Heart right ventricle (tissue), 16 donors: ENCODE measurements at places on chromosomes 6 and 20. TPM values are rescaled to one million over a fixed set of nuclear protein-coding genes. Genes with fewer than 3 reads are reported as not detected.
A peak's percentile ranks its signal among the peaks of the same experiment; 100 is the strongest.

AFG1L gene
- 17.6 TPM for total RNA-seq

SLC24A3 gene
- total RNA-seq = 0.88 TPM

DNA sequence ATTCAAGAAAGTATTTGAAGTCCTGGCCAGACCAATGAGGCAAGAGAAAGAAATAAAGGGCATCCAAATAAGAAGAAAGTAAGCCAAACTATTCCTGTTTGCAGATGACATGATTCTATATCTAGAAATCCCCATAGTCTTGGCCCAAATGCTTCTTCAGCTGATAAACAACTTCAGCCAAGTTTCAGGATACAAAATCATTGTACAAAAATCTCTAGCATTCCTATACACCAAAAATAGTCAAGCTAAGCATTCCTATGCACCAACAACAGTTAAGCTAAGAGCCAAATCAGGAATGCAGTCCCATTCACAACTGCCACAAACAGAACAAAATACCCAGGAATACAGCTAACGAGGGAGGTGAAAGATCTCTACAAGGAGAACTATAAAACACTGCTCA is 60.1 kb upstream of the PHIP start:
- no peak for DNase-seq

VIP gene
- total RNA-seq = 0.35 TPM

DNA sequence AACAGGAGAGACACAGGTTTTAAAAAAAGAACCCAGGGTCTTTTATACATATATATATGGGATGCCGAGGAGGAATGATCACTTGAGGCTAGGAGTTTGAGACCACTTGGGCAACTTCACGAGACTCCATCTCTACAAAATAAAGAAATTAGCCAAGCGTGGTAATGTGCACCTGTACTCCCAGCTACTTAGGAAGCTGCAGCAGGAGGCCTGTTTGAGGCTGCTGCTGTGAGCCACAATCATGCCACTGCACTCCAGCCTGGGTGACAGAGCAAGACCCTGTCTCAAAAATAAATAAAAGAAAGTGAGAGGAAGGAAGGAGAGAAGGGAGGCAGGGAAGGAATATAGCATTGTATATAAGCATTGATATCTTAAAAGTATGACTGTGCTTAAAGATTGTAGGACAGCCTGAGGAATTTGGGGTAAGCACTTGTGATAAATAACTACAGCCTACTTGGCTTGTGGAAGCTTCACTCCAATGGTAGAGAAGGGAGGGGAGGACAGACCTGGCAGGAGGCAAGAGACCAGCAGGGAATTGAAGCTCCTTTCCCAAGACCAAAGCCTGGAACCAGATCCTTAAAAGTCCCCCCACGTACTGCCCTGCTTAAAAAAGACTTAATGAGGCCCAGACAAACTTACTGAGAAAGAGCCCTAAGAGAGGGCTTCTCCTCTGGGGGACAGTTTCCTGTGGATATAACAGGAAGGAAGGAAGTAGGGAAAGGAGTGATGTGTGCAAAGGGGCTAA is 2.5 kb upstream of the SNTA1 start:
- no peak for DNase-seq

DNA sequence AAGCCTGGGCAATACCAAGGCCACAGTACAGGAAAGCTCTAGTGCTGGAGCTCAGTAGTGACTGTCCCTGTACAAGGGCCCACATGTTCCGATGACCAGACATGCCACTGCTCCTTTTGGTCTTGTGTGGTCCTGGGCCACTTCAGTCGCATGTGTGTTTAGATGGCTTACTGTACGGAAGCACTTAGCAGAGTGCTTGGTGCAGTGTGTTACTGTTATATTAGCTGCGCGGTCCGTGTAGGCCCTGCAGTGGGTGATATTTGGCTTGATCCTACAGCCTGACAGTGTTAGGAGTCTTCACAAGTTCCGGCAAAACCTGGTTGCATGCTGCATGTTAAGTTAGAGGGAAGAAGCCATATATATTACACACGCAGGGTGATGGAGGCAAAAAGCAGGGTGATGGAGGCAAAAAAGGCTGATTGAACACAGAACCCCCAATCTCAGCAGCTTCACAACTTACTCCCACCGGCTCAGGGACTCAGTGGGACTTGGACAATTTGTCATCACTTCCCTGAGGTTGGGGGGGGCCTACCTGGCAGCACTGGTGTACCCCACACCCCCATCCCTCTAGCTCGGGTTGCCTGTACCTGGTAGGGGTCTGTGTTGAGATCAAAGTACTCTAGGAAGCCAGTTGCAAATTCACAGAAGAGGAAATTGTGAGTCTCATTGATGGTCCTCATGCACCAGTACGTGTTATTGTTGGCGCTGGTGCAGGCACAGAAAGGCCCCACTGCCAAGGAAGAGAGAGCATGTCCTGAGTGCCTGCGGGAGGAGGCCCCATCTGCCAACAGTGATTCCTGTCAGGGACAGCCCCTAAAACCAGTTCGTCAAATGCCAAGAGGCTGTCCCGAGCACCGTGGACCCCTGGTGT is 122.6 kb downstream of the SULF2 start:
- DNase-seq = no peak

DNA sequence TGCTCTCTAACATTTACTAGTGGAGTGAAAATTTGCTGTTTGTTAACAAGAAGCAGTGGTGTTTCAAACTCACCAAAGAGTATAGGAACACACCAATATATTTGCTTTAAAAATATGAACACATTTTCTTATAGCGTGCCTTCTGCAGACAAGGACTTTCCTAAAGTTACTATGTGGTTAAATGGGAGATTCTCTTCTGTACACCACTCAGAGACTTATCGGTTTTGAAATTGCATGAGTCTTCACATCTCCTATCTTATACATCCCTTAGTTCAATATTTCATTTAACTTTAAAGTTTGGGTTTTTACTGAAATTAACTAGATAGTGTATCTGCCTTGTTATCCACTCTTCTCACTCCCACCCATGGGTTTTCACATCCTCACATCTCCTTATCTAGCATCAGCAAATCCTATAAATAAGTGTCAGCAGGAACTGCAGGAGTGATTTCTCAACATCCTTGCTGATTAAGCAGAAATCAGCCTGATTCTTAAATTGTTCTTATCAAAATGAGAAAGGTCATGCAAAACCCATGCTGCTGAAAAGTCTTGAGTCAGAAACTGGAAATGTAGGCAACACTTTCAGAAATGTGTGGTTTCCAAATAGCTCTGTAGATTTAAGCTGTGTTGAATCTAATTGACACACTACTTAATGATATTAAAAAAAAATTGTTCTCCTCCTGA is 1075.6 kb upstream of the GJE1 start:
- no peak for DNase-seq

GRCh38 chr20:14764511-14765369 is 427.3 kb upstream of the FLRT3 start:
- DNase-seq = no peak

NEURL2 gene
- 6.2 TPM for total RNA-seq

- no peak for DNase-seq
Measured at GRCh38 chr20:21102603-21103311, 3.4 kb downstream of the LINC00237 start.

CST7 gene
- 1.1 TPM for total RNA-seq

DNA sequence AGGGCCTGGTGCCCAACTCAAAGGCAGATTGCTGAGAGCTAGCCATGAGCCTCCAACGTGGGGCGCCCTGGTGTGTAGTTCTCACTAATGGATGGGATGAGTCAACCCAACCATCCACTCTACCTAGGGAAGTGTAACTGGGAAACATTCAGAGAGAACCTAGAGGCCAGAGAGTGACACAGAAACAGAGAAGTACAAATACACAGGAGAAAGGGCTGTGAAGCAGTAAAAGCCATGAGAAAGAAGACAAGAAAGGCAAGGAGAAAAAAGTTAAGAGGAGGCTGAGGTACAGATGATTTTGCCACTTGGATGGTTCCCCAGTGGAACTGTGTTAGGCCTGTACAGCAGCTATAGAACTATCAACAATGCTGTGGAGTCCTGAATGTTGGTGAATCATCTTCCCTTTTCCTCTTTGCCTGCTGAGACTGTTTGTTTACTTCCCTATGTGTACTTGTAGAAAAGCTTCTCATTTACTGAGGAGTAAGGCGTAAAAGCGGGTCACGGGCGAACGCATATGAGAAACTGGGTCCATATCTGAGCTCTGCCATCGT is 39.0 kb downstream of the MAN1A1 start:
- no peak for DNase-seq

- DNase-seq = no peak
Measured at GRCh38 chr6:137794516-137795201, 72.4 kb upstream of the TNFAIP3 start.

- no peak for DNase-seq
Measured at GRCh38 chr6:114080891-114081510, 110.1 kb upstream of the HDAC2 start.

DNA sequence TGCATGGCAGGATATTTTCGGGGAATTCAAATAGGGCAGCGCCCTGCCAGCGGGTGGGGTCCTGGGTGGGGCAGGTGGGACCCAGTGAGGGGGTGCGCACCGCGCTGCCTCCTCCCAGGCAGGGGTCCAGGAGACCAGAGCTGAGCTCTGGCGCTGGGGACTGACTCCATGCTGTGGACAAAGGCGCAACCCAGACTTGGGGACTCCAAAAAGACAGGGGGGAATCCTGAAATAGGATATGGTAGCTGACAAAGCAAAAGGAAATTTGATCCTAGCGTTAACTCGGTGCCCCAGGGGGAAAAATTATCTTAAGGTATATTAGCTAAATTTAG is 23.6 kb downstream of the TFAP2A start:
- no peak for DNase-seq

DNA sequence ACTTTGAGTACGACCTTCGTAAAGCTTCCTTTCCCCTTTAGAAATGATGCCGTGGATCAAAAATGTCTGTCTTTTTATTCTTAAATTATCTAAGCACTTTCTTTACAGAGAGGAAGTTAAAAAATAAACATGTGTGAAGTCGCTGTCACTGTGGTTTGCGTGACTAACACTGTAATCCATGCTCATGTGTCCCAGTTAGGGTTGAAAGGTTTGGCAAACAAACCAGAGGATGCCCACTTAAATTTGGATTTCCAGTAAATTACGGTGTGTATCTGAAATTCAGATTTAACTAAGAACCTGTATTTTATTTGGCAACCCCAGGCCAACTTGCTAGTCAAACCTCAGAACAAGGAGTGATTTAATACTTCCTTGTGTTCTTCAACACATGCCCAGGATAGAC is 21.1 kb downstream of the HLA-DRB1 start:
- no peak for DNase-seq

DNA sequence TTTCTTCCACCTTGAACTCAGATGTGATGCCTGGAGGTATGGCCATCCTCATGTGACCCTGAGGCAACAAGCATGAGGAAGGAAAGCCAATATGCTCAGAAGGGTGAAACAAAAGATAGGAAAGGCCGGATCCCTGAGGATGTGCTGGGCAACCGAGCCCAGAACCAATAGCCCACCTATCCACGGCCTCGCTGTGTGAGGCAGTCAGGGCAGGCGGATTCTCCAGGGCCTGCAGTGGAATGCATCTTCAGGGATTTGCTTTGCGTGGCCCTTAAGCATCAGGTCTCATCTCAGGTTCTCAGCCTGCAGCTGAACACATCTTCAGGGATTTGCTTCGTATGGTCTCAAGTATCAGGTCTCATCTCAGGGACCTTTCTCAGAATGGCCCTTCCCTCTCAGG is 139.8 kb downstream of the ANKRD60 start:
- no peak for DNase-seq

GRCh38 chr20:48003021-48003420 is 217.7 kb upstream of the SULF2 start:
- no peak for DNase-seq

DNA sequence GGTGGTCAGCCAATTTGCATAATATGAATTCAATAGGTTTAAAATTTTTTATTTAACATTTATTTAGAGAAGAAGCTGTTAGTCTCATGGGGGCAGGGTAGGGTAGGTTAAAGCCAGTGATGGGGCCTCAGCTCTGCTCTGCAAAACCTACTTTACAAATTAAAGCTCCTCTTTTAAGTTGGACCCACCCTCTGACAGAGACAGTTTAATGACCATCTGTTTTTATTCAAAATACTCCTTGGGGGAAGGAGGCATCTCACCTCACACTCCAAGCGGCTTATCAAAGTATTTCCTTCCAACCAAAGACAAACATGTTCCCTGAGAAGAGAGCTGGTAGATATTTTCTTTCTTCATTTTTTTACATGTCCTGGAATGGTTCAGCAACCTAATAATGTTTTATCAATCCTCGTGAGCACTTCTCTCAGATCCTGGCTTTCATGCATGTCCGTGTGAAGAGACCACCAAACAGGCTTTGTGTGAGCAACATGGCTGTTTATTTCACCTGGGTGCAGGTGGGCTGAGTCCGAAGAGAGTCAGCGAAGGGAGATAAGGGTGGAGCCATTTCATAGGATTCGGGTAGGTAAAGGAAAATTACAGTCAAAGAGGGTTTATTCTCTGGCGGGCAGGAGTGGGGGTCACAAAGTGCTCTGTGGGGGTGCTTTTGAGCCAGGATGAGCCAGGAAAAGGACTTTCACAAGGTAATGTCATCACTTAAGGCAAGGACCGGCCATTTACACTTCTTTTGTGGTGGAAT is 184.7 kb downstream of the GJA1 start:
- DNase-seq = no peak

SLC17A1 gene
- total RNA-seq = not detected

GRCh38 chr6:167330750-167331149 is 5.9 kb downstream of the TTLL2 start:
- DNase-seq = no peak

NKAPL gene
- total RNA-seq = 6.7 TPM

MROH8 gene
- 5.6 TPM for total RNA-seq

GRCh38 chr6:125869427-125869826 is 78.7 kb downstream of the NCOA7 start:
- peak; percentile 35 for DNase-seq

DNA sequence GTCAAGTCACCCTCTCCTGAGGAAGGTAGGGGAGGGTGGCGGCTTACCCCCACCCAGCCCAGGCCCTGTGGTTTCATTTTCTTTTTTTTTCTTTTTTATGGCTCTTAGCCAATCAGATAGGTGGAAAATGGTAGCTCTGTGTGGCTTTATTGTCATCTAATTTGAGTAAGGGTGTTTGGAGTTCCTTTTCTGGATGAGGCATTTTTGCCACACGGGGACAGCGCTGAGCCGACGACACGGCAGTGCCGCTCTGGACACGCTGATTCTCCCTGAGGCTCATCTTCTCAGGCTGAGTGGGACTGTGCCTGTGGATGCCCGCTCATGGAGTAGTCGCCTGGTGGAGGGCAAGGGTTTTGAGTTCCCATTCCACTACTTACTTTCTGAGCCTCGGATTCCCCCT is 37.6 kb upstream of the ANGPT4 start:
- no peak for DNase-seq
